Stimulated activated CD4-positive, alpha-beta T cell treated with anti-CD3 and anti-CD28 coated beads, Interleukin-4, amount 100 ng/mL, for 4 hours (primary cell): ENCODE measurements at places on chromosomes 4 and X.
A peak's percentile ranks its signal among the peaks of the same experiment; 100 is the strongest.

DNA sequence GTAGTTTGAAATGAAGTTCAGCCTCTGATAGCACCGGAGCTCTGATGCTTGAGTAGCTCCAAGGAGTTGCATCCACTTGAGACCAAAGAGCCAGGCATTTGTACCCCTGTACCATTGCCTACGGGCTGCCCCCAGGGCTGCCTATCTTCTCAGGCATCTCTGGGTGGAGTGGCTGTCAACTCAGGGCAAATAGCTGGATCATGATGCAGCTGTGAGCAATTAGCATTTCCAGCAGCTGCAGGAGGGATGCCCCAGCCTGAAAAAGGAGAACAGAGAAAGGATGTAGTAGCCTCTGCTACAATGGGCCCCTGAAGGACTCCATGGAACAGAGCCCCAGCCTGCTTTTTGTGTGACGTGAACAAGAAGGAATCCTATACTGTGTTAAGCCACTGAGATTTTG lies 492.6 kb downstream of the BCOR start:
- DNase-seq: no peak

GRCh38 chrX:9927698-9928482 lies 39.3 kb upstream of the CLDN34 start:
- DNase-seq: no peak

DNA sequence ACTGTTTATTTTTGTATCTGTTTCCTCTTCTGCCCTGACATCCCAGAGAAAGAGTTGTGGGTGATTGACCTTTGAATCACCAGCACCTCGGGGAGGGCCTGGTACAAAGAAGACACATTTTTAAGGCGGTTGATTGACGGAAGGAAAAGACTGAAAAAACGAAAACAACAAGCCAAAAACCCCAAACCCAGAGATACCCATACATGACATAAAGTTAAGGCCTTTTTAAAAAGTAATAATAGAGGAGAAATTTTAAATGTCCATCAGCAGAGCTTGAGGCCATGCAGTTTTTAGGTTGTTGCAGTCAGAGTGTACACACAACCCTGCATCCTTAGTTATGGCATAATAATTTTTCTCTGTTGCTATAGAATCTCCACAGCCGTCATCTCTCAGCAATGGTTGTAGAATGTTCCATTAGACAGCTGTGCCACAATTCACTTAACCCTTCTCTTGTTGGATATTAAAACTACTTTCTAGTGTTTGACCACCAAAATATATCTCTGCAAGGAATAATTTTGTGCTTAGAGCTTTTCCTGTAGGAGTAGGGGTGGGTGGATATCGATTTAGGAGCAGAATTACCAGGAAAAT lies 110.2 kb downstream of the GNL3L start:
- no peak for DNase-seq

DNA sequence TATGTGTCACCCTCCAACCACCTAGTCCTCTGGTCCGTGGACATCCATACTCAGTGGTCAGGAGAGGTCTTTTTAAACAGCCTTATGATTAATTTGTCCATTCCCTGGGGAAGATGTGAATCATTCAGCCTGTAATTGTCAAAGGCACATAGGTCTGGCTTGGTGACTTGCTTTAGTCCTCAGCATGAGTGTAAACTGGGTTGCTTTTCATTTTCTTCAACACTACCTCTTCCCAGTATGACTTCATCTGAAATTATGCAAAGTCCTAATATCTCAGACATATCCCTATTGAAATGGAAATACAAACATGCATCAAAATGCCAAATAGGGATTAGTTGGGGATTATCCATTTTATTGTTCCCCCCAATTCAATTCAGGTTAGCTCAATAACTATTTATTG lies 208.3 kb upstream of the AMOT start:
- no peak for DNase-seq

DNA sequence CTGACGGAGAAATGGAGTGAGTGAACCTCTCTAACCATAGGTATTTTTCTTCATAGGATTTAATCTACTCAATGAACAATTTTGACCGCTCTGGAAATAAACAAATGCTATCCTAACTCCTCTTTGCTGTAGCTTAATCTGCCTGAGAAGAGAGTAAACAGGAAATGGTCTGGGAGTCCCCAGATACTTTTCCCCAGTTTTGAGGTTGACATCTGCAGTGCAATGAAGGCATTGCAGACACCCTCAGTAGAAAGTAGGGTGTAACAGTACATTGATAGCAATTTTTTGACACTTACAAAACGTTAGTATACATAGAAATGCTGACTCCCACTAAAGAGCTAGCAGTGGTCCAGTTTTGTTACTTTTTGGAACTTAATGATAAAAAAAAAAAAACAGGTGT lies 495.9 kb upstream of the FAM241A start:
- DNase-seq: no peak

DNA sequence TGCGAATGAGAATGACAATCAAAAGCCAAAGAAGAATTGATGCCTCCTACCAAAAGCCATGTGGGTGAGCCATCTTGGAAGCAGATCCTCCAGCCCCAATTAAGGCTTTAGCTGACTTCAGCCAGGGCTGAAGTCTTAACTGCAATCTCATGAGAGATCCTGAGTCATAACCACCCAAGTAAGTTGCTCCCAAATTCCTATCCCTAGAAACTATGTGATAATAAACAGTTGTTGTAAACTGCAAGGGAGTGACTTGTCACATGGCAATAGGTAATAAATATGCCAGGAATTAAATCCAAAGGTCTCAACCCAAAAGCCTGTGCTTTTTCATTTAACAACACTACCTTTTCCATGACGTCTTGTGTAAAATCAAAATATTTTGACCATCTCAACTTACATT lies 154.2 kb upstream of the TBL1X start:
- no peak for DNase-seq

DNA sequence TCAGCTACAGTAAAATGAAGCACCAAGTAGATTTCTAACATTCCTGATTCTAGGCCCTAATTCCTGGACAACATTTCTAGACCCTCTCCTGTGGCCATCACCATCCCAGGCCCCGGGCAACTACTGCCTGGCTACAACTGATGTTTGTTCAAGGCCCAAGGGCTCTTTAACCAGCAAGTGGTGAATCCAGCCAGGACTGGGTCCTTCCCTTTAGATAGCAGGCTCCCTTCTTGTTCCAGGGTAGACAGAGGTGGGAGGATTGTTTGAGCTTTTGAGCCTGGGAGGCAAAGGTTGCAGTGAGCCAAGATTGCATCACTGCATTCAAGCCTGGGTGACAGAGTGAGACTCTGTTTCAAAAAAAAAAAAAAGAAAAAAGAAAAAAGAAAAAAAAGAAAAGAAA lies 12.7 kb upstream of the AADAT start:
- DNase-seq: no peak

- DNase-seq: peak; percentile 22
Measured at GRCh38 chr4:25925486-25926201, 11.6 kb downstream of the SMIM20 start.

- no peak for DNase-seq
Measured at GRCh38 chrX:58025979-58026378, 115.7 kb upstream of the ZXDA start.

- DNase-seq: peak; percentile 17
Measured at GRCh38 chrX:13151828-13152517, 107.6 kb upstream of the FAM9C start.

DNA sequence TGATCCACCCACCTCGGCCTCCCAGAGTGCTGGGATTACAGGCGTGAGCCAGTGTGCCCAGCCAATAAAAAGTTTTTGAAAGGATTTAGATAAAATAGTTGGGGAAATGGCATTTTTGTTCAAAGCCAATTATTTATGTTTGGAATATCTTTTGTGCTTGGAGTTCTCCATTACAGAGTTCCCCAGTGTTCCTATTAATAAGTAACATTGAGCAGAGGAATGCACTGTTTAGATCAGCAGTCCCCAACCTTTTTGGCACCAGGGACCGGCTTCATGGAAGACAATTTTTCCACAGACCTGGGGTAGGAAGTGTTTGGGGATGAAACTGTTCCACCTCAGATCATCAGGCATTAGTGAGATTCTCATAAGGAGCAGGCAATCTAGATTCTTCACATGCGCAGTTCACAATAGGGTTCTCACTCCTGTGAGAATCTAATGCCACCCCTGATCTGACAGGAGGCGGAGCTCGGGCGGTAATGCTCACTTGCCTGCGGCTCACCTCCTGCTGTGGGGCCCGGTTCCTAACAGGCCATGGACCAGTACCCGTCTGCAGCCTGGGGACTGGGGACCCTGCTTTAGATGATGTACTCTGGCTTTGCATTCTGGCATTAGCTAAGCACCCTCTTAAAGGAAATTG lies 8.3 kb downstream of the PKD2 start:
- DNase-seq: no peak

GRCh38 chr4:173418639-173419038 lies 19.7 kb upstream of the SCRG1 start:
- no peak for DNase-seq

DNA sequence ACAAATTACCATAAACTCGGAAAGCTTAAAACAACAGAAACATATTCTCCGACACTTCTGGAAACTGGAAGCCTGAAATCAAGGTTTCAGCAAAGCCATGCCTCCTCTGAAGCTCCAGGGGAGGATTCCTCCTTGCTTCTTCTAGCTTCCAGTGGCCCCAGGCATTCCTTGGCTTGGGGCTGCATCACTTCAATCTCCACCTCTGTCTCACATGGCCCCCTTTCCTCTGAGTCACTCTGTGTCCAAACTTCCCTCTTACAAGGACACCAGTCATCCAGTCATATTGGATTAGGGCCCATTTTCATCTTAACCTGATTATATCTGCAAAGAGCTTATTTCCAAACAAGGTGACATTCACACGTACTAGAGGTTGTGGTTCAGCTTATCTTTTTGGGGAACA lies 17.3 kb downstream of the PARM1 start:
- DNase-seq: no peak

- DNase-seq: no peak
Measured at GRCh38 chr4:86294883-86295282, 65.0 kb downstream of the MAPK10 start.

- no peak for DNase-seq
Measured at GRCh38 chrX:104469771-104470170, 96.2 kb upstream of the IL1RAPL2 start.
